ENCODE measurements at places on chromosomes 3 and 15.
A peak's percentile ranks its signal among the peaks of the same experiment; 100 is the strongest.

GRCh38 chr3:51963951-51964451 is 3.3 kb downstream of the PCBP4 start:
- DNase-seq: peak; percentile 46

- peak; percentile 5 for DNase-seq
These were observed 32.9 kb downstream of the CD200R1L start for GRCh38 chr3:112813723-112814171.

GRCh38 chr15:56250626-56251025 is 6.9 kb upstream of the RFX7 start:
- no peak for DNase-seq

DNA sequence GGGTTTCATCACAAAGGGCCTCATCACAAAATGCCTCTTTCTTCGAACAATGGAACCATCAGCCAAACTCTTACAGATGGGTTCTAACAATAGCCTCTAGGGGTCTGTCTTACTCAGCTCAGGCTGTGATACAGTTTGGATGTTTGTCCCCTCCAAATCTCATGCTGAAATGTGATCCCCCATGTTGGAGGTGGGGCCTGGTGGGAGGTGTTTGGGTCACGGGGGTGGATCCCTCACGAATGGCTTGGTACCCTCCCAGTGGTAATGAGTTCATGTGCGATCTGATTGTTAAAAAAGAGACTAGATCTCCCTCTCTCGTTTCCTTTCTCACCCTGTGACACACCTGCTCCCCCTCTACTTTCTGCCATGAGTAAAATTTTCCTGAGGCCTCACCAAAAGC is 47.9 kb upstream of the LIPC start:
- no peak for DNase-seq

- DNase-seq: no peak
These were observed 902 bp downstream of the P2RY13 start for GRCh38 chr3:151328298-151328995.

DNA sequence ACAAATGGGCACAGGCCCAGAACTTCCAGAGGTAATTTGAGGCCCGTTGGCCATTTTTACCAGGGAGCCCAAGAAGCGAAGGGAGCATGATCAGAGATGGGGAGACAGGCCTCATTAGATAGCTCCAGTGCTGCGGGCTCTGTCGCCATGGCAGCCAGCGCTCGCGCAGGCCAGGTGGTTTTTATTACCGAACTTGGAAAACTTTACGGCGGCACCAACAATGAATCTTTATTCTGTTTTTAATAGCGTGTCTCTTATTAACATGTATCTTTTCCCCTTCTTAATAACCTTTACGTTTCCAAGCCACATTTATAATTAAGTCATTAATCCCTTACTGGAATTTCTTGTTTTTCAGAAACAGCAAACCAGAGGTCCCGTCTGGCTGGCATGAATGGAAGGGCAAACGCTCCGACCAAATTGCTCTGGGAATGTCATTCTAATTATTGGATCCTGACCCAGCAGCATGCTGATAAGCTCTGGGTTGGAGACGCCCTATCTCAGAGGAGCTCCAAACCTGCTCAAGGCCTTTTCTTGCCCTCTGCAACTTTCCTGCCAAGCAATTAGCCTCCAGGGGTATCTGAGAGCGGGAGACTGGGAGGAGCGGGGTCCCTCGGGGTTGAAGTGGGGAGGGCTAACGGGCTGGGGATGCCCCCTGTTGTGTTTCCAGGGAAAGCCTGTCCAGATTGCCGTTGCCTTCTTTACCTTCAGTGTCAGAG is 256.4 kb downstream of the TLE3 start:
- DNase-seq: no peak

GRCh38 chr3:110293660-110294059 is 778.0 kb upstream of the NECTIN3 start:
- no peak for DNase-seq

DNA sequence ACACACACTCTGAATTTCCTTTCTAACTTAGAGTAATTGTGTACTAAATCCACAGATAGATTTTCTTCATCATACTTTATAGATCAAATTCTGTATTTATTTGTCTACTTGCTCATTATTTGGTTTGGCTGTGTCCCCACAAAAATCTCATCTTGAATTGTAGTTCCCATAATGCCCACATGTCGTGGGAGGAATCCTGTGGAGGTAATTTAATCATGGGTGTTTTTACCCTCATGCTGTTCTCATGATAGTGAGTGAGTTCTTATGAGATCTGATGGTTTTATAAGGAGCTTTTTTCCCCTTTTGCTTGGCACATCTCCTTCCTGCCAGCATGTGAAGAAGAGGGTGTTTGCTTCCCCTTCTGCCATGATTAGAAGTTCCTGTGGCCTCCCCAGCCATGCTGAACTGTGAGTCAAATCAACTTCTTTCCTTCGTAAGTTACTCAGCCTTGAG is 198.3 kb upstream of the TGFBR2 start:
- DNase-seq: no peak

GRCh38 chr15:38010395-38010794 is 76.0 kb downstream of the TMCO5A start:
- DNase-seq: no peak

GRCh38 chr3:158702815-158703481 is 29.3 kb downstream of the RARRES1 start:
- no peak for DNase-seq

- no peak for DNase-seq
These were observed 461.4 kb downstream of the NSUN3 start for GRCh38 chr3:94524102-94524919.

GRCh38 chr3:32310918-32311839 is 72.7 kb downstream of the CMTM8 start:
- DNase-seq: no peak

- no peak for DNase-seq
These were observed 277.6 kb upstream of the RASGRP1 start for GRCh38 chr15:38842226-38842625.

DNA sequence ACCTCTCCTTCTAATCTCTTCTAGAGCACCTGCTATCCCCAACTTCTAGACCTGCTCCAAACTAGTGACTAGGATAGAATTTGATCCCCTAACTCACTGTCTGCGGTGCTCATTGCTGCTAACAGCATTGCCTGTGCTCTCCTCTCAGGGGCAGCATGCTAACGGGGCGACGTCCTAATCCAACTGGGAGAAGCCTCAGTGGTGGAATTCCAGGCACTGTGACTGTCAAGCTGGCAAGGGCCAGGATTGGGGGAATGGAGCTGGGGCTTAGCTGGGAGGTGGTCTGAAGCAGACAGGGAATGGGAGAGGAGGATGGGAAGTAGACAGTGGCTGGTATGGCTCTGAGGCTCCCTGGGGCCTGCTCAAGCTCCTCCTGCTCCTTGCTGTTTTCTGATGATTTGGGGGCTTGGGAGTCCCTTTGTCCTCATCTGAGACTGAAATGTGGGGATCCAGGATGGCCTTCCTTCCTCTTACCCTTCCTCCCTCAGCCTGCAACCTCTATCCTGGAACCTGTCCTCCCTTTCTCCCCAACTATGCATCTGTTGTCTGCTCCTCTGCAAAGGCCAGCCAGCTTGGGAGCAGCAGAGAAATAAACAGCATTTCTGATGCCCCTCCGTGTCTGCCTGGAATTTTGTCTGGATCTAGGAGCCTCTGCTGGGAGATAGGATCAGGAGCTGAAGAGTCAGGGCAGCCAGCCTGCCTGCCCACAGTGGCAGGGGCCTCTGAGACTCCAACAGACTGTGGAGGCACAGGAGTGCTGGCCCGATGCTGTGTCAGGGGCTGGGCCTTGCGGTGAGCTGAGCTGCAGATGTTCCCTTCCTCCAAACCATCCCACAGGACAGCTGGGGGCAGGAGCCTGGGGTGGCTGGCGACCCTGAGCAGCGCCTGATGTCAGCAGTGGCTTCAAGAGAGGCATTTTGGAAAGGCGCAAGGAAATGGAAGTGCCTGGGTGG is 3.0 kb downstream of the ISLR start:
- DNase-seq: no peak

DNA sequence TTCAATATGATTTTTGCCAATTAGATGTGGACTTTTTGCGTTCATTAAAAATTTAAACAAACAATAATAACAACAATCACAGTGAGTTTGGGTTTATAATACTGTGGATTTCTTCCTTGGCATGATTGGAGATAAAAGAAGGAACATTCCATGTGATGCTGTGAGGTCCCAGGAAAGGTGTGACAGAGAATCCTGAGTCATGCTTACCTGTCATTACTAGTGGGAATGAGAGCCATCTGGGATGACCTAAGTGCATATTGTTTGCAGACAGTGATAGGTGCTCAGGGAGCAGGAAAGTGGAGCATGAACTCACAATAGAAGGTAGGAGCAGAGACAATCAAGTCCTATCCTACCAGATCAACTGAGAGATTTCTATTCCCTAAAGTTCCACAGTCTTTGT is 766.5 kb upstream of the CFAP20DC start:
- no peak for DNase-seq
